ENCODE measurements at places on chromosomes 2 and 18.

GRCh38 chr2:158805255-158805654, 10.1 kb downstream of the DAPL1 start:
- no peak for DNase-seq

- no peak for DNase-seq
Observed at GRCh38 chr2:217838409-217838831, 164.4 kb downstream of the TNS1 start.

GRCh38 chr2:150127346-150127990, 360.0 kb downstream of the RND3 start:
- DNase-seq = no peak

- DNase-seq = no peak
Observed at GRCh38 chr2:30226144-30227032, 4.9 kb upstream of the LBH start.

- DNase-seq = no peak
Observed at GRCh38 chr2:137183206-137183898, 418.0 kb downstream of the THSD7B start.

DNA sequence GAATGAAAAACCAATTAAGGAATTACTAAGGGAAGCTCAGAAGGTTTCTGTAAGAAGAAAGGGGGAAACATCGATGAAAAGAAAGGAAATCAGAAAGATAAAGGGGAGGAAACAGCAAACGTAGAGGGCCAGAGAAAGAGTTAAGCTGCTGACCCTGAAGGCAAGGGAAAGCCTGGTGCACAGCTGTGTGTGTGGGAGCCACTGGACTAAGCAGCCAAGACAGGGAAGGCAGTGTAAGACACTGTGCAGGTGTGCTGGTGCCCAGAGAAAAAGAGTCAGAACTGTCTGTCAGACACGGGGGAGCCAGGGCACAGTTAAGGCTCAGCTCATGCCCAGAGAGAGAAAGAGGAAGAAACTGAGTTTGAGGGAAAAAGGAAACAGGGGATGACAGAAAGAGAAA, 104.0 kb downstream of the HIBCH start:
- DNase-seq = no peak

DNA sequence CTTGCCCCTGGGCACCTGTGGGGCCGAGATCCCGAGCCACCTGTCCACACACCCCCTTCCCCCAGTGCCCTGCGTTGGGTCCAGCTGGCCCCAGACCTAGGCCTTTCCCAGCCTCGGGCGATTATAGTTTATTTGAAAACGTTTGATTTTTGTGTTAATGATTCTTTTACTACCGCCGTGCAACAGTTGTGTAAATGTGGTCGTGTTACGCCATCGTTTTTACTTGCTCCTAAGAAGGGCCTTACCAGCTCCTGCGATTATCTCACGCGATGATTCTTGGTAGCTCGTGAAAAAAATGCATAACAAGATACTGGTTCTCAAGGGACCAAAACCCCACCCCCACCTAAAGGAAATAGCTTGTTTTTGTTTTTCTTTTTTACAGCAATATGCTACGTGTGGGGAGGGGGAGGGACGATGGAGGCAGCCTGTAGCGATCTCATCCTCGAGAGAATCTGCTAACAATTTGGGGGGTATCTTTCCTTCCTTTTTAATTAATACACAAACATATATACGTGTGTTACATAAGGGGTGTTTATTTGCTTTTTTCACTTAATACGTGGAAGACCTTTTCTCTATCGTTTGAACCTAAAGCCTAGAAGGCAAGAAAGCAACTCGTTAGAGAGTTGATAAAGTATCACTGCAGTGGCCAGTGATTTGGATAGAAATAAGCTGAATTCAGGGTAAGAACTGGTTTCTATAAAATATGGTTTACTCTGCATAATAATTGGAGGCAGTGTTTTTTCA, 1.0 kb downstream of the ZDBF2 start:
- DNase-seq = peak; percentile 4

DNA sequence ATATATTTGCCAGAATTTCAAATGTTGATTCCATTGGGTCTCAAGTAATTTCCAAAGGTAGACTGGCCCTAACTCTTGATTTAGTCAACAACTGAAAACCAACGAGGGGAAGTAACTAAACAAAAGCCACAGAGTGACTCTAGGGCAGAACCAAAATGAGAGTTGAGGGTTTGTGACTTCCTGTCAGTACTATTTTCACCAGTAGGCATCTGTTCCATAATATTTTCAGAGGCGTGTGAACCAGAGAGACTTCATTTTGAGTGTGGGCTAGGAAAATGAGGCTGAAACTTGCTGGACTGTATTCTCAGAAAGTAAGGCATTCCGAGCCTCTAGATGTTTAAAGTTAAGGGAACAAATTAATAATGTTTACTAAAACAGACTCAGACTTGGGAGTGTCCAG, 70.6 kb downstream of the GDF7 start:
- DNase-seq = no peak
